Bronchus fibroblast of lung (primary cell): ENCODE measurements at places on chromosomes 7 and 10. TPM values are rescaled to one million over a fixed set of nuclear protein-coding genes. Genes with fewer than 3 reads are reported as not detected.

Gene INMT
- total RNA-seq, result 2.1 and 2.5 TPM in 2 replicates

Gene AKR1D1
- total RNA-seq, result not detected in 2 replicates

Gene GSTO1
- total RNA-seq, result 293 and 302 TPM in 2 replicates

Gene CPN1
- not detected in 2 replicates for total RNA-seq

Gene LLCFC1
- not detected in 2 replicates for total RNA-seq

Gene METTL27
- total RNA-seq, result 1.5 and 2.9 TPM in 2 replicates

Gene CADPS2
- total RNA-seq, result 4.3 and 5.7 TPM in 2 replicates
